ENCODE measurements at places on chromosomes 2 and 18. TPM values are rescaled to one million over a fixed set of nuclear protein-coding genes. Genes with fewer than 3 reads are reported as not detected.

The PGAP1 gene
- total RNA-seq, result 1.4 TPM

The CRYBA2 gene
- not detected for total RNA-seq

The C2orf81 gene
- 0.53 TPM for total RNA-seq

The CCDC68 gene
- not detected for total RNA-seq

The GNLY gene
- total RNA-seq, result not detected

The KIAA1328 gene
- 2.5 TPM for total RNA-seq

The RNF103 gene
- 9.0 TPM for total RNA-seq

The SLC8A1 gene
- total RNA-seq, result not detected

The CNRIP1 gene
- total RNA-seq, result 32.6 TPM

The IL36A gene
- not detected for total RNA-seq

The SERPINB10 gene
- 1.0 TPM for total RNA-seq

The DSC1 gene
- total RNA-seq, result not detected

The CDH19 gene
- total RNA-seq, result not detected

The CD207 gene
- not detected for total RNA-seq

The SKOR2 gene
- not detected for total RNA-seq

The PLEKHM3 gene
- 2.8 TPM for total RNA-seq

The SULT1C4 gene
- total RNA-seq, result not detected

The SCYGR4 gene
- total RNA-seq, result not detected

The CRACDL gene
- total RNA-seq, result not detected

The FASTKD2 gene
- total RNA-seq, result 43.0 TPM

The TACR1 gene
- total RNA-seq, result 0.14 TPM

- no peak for DNase-seq
These were observed 639.2 kb upstream of the CDH2 start for GRCh38 chr18:28816155-28816554.

GRCh38 chr2:169452080-169452479, 27.2 kb upstream of the BBS5 start:
- peak; percentile 34 for DNase-seq

GRCh38 chr18:12816451-12816850, 67.6 kb downstream of the PTPN2 start:
- DNase-seq, result no peak

DNA sequence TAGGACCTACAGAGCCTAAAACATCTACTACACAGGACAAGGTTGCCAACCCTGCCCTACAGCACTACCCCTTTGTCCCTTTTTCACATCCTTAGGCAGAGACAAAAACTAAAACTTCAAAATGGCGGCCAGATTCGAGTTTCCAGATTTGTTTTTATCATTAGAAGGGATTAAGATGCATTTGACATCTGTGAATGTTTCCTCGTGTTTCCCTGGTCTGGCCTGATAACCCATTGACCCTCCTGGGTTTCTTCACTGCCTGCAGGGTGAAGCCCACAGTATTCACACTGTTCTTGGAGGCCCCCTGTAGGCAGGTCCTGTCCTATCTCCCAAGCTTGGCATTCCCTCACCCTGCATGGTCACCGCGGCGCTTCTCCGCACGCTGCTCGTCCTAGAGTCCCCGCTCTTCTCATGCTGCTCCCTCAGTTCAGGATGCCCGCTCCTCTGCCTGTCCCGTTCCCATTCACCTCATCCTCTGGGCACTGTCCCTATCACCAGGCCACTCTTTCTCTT, 67.6 kb downstream of the TPGS2 start:
- DNase-seq, result no peak

- DNase-seq, result no peak
These were observed 193.0 kb downstream of the TXNL1 start for GRCh38 chr18:56445422-56445821.

DNA sequence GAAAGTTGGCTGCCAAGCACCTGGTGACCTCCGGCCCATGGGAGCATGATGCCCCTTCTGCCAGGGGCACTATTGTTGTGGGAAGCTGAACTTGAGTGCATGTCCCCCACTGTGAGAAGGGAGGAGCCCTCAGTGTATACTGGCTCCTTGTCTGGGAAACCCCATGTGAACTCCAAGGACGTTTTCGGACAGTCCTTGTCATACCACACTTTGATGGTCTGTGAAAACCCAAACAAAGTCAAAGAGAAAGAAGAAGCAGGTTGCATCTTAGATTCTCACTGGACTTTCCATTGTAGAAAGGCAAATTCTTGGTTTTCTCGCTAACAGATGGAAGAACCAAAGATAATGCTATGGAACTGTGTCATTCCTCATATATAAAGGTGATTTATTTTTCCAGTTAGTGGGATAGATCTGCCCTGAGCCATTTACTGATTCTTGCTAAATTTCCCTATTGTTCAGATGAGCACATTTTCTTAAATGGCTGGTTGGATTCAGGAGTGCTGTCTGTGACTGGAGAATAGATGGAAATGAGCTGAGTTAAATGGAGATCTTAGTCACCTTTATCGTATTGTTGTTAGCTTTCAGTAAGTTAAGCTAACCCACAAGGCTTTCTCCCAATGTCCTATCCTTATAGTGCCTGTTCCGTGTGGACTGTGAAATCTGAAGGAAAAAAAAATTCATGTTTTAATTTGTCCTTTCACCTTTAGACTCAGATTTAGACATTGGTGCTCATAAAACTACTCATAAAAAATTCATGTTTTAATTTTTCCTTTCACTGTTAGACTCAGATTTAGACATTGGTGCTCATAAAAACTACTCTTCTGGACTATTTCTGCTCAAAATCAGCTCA, 166.6 kb downstream of the ACTR3 start:
- no peak for DNase-seq

- no peak for DNase-seq
These were observed 16.1 kb upstream of the TTLL4 start for GRCh38 chr2:218694405-218695145.

GRCh38 chr2:134796373-134796772, 42.0 kb upstream of the ACMSD start:
- DNase-seq, result no peak

- no peak for DNase-seq
These were observed 12.5 kb upstream of the PAX8 start for GRCh38 chr2:113291191-113291590.

- no peak for DNase-seq
These were observed 23.7 kb downstream of the GCKR start for GRCh38 chr2:27520316-27520715.

DNA sequence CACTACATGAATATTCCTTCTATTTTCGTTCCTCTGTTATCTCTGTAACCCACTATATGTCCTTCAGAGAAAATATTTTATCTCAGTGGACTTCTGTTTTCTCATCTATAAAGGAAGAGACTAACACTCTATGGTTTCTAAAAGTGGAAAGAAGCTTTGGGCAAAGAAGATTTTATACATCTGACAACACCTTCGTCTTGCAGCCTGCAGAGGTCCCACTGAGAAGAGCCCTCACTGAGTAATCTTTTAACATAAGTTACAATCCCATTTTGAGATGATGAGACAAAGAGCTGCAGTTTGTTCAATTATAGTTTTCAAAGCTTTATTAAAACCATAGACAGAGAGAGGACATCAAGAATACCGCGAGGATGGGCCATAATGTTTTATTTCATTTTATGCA, 28.7 kb downstream of the XIRP2 start:
- DNase-seq, result no peak

GRCh38 chr2:108911401-108911800, 77.6 kb downstream of the EDAR start:
- DNase-seq, result no peak

DNA sequence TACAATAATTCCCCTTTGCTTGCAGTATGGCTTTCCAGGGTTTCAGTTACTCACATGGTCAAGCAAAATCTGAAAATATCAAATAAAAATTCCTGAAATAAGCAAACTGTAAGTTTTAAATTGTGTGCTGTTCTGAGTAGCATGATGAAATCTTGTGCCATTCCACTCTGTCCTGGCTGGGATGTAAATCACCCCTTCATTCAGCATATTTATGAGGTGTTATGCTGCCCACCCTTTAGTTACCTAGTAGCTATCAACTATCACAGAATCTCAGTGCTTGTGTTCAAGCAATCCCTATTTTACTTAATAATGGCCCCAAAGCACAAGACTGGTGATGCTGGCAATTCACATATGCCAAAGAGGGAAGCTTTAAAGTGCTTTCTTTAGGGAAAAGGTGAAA, 867.7 kb upstream of the NRXN1 start:
- DNase-seq, result no peak

GRCh38 chr2:196309691-196310090, 138.3 kb upstream of the STK17B start:
- DNase-seq, result no peak

DNA sequence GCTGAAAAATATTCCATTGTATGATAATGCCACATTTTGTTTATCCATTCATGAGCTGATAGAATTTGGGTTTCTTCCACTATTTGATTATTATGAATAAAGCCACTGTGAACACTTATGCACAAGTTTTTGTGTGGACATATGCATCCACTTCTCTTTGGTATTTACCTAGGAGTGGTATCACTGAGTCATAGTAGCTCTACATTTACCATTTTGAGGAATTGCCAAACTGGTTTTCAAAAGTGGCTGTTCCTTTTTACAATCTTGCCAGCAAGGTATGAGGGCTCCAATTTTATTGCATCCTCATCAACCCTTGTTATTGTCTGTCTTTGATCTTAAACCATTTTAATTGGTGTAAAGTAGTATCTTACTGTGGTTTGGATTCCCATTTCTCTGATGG, 13.3 kb upstream of the EHBP1 start:
- no peak for DNase-seq

DNA sequence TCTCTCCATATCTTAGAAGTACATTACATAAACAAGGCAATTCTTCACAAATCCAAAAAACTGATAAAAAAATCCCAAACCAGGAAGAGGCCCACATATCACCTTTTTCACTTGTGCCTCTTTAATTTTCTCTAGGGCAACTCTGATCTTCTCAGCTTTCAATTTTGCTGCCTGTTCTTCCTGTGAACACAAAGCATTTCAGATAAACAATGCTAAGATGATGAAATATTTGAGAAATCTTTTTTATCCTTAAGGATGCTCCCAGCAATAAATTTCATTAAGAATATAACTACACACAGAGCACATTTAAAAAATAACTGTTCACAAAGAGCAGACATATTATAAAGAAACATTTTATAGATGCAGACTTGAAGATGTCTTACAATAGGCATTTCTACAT, 73.4 kb downstream of the RAPH1 start:
- DNase-seq, result no peak

- no peak for DNase-seq
These were observed 138.9 kb downstream of the MREG start for GRCh38 chr2:215874418-215874817.

GRCh38 chr2:3126911-3127621, 250.6 kb downstream of the EIPR1 start:
- no peak for DNase-seq

DNA sequence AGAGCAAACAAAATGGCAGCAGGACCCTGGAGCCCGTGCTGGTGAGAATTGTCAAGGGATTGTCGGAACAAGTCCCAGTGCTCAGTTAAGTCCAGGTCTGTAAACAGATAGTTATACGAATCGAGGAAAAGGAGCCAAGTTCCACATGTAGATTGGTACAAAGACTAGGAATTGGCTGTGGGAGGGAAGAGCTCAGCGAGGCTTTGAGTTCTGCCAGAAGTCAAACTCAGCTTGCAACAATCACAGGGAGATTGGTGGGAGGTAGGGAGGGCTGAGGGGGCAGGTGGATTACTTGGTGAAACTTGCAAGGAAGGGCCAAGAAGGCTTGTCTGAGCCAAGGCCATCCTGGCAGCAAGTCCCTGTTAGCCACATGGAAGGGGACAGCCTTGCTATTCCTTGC, 217.8 kb upstream of the ARL4C start:
- DNase-seq, result no peak

- no peak for DNase-seq
These were observed 299.1 kb downstream of the SETBP1 start for GRCh38 chr18:44979748-44980147.

DNA sequence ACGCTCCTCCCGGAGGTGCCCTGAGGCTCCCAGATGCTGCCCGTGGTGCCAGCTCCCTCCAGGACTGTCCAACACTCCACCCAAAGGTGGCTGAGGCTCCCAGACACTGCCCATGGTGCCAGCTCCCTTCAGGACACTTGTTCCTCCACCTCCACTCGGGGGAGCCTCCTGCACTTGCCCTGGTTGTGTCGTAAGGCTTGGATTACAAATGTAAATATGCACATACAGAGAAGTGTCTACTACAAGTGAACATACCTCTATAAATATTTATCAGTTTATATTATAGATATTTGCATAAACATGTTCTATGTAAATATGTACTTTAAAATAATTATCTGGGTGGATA, 143.3 kb downstream of the PXDN start:
- no peak for DNase-seq

DNA sequence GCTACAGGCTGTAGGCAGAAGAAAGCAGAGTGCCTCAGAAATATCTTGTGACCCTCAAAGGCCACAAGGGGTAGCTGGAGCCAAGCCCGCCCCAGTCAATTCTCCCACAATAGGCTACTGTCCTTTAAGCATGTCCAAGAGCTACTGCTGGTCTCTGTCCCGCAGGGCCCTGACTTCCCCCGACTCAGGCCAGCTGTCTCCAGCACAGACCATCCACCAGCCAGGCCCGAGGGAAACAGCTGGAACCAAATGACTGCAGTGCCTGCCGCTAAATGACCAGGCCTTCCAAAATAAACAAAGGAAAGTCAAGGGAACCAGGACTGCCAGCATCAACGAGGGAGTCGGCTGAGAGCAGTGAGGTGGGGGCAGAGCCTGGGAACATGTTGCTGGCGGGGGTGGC, 36.7 kb downstream of the MCFD2 start:
- DNase-seq, result peak; percentile 33

GRCh38 chr2:893311-893710, 57.3 kb upstream of the SNTG2 start:
- peak; percentile 10 for DNase-seq

- DNase-seq, result no peak
These were observed 21.8 kb upstream of the FAHD2A start for GRCh38 chr2:95380731-95381130.

- DNase-seq, result no peak
These were observed 9.3 kb upstream of the MTERF4 start for GRCh38 chr2:241111440-241111805.

GRCh38 chr2:22885245-22885644, 499.7 kb upstream of the KLHL29 start:
- no peak for DNase-seq

DNA sequence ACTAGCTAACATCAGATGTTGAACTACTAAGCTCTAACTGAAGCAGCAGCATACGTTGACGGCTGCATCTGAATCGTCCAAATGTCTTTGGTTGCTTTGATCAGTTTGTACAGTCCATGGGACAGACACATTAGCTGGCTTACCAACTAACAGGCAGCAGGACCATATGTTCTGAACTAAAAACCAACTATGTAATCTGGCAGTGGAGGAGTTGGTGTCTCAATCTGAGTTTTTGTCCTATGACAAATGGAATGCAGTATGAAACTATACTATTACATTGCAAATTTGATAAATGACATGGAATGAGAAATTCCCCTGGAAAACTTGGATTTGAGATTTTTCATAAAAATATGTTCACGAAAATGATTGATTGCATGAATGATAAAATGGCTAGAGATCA, 79.5 kb downstream of the EPHA4 start:
- no peak for DNase-seq

DNA sequence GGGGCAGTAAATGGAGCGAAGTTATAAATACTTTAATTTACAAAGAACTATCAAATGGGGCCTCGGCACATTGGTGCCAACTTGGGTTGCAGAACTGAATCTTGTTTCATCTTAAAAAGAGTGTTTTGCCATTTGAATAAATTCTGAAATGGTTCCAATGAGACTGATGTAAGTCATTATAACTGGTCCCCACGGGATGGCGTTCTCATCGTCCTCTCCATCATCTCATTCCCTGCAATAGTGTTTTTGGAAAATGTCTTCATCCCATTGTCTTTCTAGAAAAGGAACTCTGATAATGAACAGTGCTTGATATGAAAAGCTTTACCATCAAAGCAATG, 422.0 kb upstream of the ID2 start:
- no peak for DNase-seq
